ENCODE measurements at places on chromosomes 2 and 18.

GRCh38 chr18:255171-255570 lies 12.7 kb downstream of the THOC1 start:
- no peak for DNase-seq

DNA sequence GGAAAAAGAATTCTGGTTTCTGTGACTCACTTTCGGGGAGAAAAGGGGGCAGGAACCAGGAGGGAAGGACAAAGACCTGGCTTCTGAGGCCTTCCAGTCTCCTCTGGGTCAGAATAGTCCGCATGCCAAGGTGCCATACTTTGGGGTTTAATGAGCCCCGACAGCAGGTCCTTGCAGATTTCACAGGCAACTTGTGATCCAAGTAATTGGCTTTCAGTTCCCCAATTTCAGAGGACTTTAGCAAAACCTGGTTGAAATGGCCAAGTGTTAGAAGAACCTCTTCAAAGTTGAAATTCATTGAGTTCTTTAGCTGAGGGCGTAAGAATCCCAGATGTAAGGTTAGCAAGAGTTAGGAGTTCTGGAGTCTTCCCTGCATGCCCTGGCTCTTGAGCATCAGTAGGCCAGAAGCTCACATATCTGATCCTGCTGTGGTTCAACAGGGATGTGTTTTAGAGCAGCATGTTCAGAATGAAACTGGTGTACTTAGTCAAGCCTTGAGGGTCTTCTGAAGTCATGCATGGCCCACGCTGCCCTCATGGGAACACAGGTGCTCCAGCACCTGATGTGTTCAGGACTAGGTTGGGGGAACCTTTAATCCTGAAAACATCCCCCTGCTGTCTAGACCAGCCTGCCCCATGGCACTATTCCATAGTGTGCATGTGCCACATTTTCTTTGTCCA lies 143.0 kb downstream of the NUP35 start:
- no peak for DNase-seq

DNA sequence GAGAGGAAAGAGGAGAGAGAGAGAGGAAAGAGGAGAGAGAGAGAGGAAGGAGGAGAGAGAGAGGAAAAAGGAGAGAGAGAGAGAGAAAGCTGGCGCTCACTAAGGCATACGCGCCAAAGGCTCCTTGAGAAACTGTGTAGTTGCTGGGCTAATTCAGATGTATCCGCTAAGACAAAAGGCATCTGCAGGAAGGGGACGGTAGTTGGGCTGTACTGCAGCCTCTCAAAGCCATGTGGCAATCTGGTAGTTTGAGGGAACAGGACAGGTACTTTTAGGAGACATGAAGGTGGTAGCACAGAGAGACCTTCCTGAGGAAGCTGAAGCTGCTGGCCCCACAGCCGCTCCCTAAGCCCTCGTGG lies 31.6 kb downstream of the THNSL2 start:
- DNase-seq: no peak

DNA sequence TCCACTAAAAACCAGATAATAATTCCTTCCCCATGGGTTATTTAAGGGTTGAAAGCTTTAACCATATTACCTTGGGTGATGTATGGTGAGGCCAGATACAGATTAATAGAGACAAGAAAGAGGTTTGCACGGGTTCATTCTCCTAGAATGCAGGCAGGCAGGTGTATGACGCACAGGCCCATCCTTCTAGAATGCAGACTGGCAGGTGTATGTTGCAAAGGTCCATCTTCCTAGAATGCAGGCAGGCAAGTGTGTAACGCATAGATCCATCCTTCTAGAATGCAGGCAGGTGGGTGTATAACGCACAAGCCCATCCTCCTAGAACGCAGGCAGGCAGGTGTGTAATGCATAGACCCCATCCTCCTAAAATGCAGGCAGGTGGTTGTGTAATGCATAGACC lies 3.9 kb downstream of the RSAD2 start:
- no peak for DNase-seq

DNA sequence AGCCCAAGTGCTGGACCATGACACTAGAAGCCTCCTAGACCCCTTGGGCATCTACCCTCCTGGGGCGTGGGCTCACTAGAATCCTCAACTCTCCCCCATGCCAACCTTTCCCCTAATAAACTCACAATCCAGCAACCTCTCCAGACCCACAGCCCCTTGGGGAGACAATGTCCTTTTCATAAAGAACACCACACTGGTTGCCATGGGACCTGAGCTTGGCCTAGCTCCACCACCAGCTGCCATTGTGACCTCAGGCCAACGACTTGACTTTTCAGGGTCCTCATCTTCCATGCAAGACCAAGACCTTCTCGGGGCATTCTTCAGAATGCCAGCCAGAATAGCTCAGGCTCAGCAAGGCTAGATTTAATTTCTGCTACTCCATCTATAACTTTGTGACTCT lies 128.1 kb upstream of the NPAS2 start:
- DNase-seq: no peak

GRCh38 chr2:95158441-95158840 lies 1.2 kb downstream of the ZNF514 start:
- DNase-seq: no peak

- DNase-seq: no peak
Observed at GRCh38 chr18:54351186-54351585, 6.5 kb downstream of the STARD6 start.

GRCh38 chr2:145764631-145765030 lies 1244.7 kb upstream of the ZEB2 start:
- DNase-seq: no peak

GRCh38 chr18:79788734-79789085 lies 9.0 kb upstream of the KCNG2 start:
- DNase-seq: no peak

DNA sequence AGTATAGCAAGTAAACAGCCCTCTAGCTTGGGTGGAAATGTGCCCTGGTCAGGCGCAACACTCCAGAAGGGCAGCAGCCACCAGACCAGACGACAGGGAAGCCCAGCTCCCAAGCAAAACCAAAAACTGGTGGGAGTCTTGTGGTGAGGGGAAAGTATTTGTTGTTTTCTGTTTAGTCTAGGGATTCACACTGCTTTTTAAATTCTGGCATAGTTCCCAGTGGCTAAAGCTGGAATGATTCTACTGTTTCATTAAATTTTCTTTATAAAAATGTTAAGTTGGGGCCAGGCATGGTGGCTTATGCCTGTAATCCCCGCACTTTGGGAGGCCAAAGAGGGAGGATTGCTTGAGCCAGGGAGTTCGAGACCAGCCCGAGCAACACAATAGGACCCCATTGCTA lies 38.5 kb downstream of the MERTK start:
- no peak for DNase-seq

- peak; percentile 90 for DNase-seq
Observed at GRCh38 chr2:96116879-96117533, 635 bp upstream of the ADRA2B start.

DNA sequence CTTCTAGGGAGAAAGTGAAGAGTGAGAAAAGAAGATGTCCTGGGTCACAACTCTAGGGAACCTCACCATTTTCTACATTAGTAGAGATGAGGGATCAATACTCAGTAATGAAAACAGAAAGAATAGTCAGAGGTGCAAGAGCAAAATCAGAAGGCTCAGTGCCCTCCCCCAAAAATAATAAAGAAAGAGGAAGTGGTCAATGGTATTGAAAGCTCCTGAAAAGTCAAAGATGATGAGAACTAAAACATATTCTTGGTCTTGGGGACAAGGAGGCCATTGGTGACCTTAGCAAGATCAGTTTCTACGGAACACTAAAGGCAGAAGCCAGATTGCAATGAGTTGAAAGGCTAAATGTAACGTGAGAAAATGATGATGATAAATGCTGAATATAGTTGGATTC lies 24.5 kb upstream of the MYO1B start:
- no peak for DNase-seq

GRCh38 chr2:136310797-136311603 lies 193.1 kb upstream of the CXCR4 start:
- DNase-seq: no peak

All from pancreas (tissue), 10 donors.